SJCRH30 (cell line): ENCODE measurements at places on chromosomes 1 and 21. TPM values are rescaled to one million over a fixed set of nuclear protein-coding genes. Genes with fewer than 3 reads are reported as not detected.

RGSL1 gene
- total RNA-seq = not detected in 2 replicates

ESPN gene
- 0.30 and 0.55 TPM in 2 replicates for total RNA-seq

NTMT2 gene
- total RNA-seq = not detected in 2 replicates

ARTN gene
- 2.8 and 3.0 TPM in 2 replicates for total RNA-seq

CELA3A gene
- total RNA-seq = 0.32 TPM in 1 of 2 replicates, not detected in the other

HSD3B1 gene
- total RNA-seq = not detected in 2 replicates

TP73 gene
- total RNA-seq = 13.1 and 14.9 TPM in 2 replicates

PLCH2 gene
- total RNA-seq = 0.22 and 0.56 TPM in 2 replicates

CRP gene
- not detected in 2 replicates for total RNA-seq

GOLT1A gene
- total RNA-seq = not detected in 2 replicates

NIBAN1 gene
- 0.46 and 0.59 TPM in 2 replicates for total RNA-seq

DYNLT5 gene
- not detected in 2 replicates for total RNA-seq

SLC16A4 gene
- total RNA-seq = 4.7 and 4.9 TPM in 2 replicates

CLCA4 gene
- total RNA-seq = not detected in 2 replicates

TMEM82 gene
- total RNA-seq = not detected in 2 replicates

SAMD13 gene
- total RNA-seq = 2.4 and 3.9 TPM in 2 replicates

KRTAP19-1 gene
- not detected in 2 replicates for total RNA-seq

SLC9C2 gene
- not detected in 2 replicates for total RNA-seq

ADGRB2 gene
- 0.73 and 1.1 TPM in 2 replicates for total RNA-seq

PHF13 gene
- 24.5 and 25.0 TPM in 2 replicates for total RNA-seq

GNG4 gene
- 19.7 and 19.8 TPM in 2 replicates for total RNA-seq

CYP4B1 gene
- total RNA-seq = not detected in 2 replicates

RAD54L gene
- 25.7 and 30.3 TPM in 2 replicates for total RNA-seq

MTR gene
- 32.1 and 35.4 TPM in 2 replicates for total RNA-seq

SH2D1B gene
- total RNA-seq = 0.08 TPM in 1 of 2 replicates, not detected in the other

KIAA0319L gene
- 25.4 and 29.9 TPM in 2 replicates for total RNA-seq

LDLRAD1 gene
- not detected in 2 replicates for total RNA-seq

TACSTD2 gene
- total RNA-seq = not detected in 2 replicates

ASPM gene
- total RNA-seq = 64.3 and 76.1 TPM in 2 replicates

GBP5 gene
- total RNA-seq = 0.08 TPM in 1 of 2 replicates, not detected in the other

AMY1A gene
- total RNA-seq = not detected in 2 replicates

ADAM30 gene
- total RNA-seq = not detected in 2 replicates

PLEKHG5 gene
- total RNA-seq = 3.7 and 5.3 TPM in 2 replicates

USH2A gene
- total RNA-seq = 0.02 TPM in 1 of 2 replicates, not detected in the other

KRTAP7-1 gene
- not detected in 2 replicates for total RNA-seq

ALG14 gene
- total RNA-seq = 4.6 and 5.5 TPM in 2 replicates

RBP7 gene
- not detected in 2 replicates for total RNA-seq

PODN gene
- 0.41 and 0.42 TPM in 2 replicates for total RNA-seq

DENND2D gene
- total RNA-seq = not detected in 2 replicates

ITGB2 gene
- total RNA-seq = 38.8 and 42.4 TPM in 2 replicates

MLLT11 gene
- total RNA-seq = 14.9 and 15.7 TPM in 2 replicates

GJA9 gene
- not detected in 2 replicates for total RNA-seq
